ENCODE measurements at places on chromosomes 16 and 17. TPM values are rescaled to one million over a fixed set of nuclear protein-coding genes. Genes with fewer than 3 reads are reported as not detected.

The GPR179 gene
- 0.05 TPM for total RNA-seq

The TOX3 gene
- not detected for total RNA-seq

The ZPBP2 gene
- total RNA-seq, result not detected

The NPW gene
- 4.8 TPM for total RNA-seq

Data from NCI-H460 (cell line).